ENCODE measurements at places on chromosomes 12 and 14.
A peak's percentile ranks its signal among the peaks of the same experiment; 100 is the strongest.

DNA sequence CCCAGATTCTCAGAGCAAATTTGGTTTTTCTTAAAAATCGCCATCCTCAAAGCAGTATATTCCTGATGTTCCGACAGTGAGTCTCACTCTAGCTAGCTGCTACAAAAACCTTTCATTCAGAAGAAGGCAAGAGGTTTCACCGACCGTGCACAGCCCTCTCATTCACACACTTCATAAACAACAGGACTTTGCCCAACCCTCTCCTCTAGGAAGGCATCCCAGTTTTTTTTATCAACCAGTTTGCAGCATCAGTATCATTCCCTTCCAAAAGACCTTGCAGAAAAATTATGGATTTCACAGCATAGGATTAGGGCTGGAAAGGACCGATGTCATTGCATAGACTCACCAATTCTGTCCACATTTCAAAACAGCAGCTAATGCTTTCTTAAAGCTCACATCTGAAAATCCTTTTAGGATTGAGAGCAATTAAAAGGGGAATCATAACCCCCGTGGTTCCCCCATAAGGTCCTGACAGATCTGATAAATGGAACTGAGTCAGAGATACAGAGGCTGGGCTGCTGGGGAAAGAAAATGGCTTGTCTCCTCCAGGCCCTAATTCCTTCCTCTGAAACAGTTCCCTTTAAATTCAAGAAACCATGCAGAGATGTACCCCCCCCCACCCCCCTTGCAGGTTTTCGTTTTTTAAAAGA is 597 bp downstream of the SVOP start:
- no peak for DNase-seq

DNA sequence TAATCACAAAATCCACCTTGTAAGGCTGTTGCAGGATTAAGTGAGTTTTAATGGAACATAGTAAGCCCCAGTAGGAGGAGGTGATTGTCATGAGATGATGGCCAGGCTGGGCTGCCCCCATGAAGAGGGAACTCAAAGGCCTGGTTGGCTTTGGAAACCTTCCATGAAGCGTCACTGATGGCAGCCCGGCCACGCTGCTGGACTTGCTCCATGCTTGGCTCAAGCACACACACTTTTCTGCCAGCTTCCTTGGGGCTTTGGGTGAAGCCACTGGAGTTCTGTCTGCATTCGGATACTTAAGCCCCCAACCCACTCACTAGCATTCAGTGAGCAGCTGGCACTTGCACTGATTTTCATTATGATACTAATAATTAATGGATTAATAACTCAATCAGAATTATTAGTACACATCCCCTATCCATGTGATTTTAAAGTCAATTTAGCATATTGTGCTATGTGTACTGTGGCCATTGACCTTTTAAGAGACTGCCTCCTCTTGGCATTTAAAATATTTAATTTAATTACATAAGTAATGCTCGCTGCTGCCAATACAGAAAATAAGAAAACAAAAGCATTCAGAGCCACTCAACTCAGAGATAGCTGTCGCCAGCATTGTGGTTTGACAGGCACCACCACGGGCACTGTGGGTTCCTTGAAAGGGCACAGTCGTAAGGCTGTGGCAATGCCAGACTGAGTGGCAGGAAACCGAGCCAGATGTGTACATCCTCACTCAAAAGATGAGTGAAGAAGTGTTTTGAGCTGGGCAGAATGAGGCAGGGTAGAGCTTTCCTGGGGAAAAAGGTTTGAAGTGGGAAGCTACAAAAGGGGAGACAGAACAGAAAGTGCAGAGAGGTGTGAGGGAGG is 15.9 kb downstream of the KRT85 start:
- DNase-seq = no peak

- no peak for DNase-seq
Observed at GRCh38 chr12:85672436-85672835, 163.8 kb downstream of the RASSF9 start.

DNA sequence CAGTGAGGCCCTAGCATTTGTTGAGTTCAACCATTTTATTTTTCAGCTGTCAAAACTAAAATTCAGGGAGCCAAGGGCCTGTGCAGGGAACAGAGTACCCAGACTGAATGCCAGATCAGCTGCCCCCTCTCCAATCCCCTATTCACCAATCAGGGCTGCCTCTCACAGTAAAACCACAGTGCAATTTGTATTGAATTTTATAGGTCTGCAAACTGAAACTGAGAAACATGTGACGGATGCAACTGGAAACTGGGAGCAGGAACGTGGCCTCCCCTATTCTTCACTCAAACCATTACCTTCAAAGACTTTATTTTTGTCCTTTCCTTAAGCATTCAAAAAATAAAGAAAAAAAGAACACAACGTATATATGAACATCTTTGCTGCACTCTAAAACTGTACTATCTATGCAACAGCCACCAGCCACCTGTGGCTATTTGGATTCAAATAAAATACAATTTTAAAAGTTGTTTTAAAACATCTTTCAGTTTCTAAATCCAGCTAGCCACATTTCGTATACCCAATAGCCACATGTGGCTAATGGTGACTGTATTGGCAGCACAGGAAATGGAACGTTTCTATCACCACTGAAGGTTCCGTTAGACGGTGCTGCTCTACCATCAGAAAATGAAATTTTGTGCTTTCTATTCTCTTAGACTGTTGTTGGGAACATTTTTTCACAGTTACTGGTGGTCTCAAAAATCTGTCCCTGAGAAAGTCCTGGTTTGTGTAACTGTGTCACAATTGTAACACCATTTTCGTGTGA is 371.3 kb upstream of the FAR2 start:
- DNase-seq = no peak

- DNase-seq = no peak
Observed at GRCh38 chr12:70402597-70402996, 36.5 kb downstream of the KCNMB4 start.

DNA sequence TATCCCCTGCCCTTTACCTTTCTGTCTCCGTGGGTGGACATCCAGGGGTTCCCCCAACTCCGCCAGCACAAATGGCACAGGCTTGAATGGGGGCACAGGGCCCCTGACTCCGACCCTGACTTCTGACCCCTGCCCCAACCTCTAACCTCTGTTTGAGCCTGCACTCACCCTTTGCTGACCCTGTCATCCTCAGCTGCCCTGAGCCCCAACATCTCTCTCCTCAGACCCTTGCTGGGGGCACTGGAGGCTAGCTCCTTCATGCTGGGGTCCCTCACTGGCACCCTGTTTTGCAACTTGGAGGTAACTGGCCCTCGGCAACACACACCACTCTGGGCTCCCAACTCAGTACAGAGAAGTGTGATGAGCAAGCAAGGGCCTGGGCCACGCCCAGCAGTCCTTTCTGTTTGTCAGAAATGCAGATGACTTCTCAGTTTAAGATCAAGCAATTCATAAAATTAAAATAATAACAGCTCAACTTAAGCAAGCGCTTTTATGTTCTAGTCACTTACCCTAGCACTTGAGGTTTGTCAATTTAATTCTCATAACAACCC is 2.1 kb downstream of the IFI27 start:
- no peak for DNase-seq

DNA sequence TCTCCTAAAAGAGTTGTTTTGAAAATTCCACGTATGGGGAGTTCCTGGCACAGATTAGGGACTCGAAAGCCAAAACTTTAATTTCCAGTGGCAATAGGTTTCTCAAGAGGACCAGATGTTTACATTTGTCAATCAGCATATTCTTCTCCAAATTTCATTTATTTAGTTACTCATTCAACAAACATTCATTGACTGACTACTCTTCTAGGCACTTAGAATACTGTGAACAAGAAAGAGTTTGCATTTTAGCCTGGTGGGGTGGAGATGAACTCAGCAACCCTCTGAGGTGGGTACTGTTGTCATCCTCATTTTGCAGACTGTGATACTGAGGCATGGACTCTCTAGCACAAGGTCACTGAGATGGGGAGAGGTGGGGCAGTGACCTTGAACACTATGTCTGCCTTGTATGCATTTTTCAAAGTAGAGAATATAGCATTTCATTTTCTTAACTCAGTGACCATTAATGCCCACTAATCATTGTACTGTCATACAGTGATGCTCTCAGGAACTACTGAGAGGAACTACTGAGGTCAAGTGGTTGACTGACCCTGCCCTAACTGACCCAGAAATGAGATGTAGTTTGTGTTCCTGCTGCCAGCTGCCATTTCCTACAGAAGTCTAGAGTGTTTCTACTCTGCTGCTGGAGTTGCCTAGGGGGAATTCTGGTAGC is 2.2 kb downstream of the L3HYPDH start:
- DNase-seq = peak; percentile 90

- no peak for DNase-seq
Observed at GRCh38 chr14:51865953-51866747, 5.7 kb downstream of the GNG2 start.

GRCh38 chr12:132695431-132695830 is 8.0 kb downstream of the PXMP2 start:
- no peak for DNase-seq

DNA sequence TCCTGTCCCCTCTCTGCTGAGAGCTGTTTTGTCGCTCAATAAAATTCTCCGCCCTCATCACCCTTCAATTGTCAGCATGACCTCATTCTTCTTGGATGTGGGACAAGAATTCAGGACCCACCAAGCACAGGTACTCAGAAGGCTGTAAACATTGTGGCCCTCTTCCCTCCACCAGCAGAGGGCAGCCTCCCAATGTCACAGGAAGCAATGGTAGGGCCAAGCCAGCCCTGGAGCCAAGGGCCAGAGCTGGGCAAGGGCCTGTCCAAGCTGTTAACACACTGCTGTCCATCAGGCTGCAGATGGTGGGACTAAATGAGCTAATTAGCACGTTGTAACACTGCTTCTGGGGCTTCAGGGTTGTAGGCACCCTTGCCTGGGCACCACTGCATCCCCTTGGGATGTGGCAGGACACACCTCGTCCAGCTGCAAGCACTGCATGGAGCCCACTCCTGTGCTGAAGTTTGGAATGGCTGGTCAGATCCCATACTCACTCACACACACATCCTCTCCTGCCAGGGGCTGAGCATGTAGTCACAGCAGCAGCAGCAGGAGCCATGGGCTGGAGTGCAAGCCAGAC is 62.7 kb upstream of the HECTD1 start:
- DNase-seq = peak; percentile 25

DNA sequence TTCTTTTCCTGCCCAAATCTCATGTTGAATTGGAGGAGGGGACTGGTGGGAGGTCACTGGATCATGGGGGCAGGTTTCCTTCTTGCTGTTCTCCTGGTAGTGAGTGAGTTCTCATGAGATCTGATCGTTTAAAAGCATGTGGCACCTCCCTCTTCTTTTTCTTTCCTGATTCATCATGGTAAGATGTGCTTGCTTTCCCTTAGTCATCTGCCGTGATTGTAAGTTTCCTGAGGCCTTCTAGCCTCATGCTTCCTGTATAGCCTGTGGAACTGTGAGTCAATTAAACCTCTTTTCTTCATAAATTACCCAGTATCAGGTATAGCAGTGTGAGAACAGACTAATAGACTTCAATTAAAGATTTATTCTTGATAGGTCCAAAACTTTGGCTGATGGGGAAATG is 83.5 kb downstream of the CAND1 start:
- DNase-seq = peak; percentile 22

- DNase-seq = no peak
Observed at GRCh38 chr14:42335918-42336317, 729.2 kb downstream of the LRFN5 start.

DNA sequence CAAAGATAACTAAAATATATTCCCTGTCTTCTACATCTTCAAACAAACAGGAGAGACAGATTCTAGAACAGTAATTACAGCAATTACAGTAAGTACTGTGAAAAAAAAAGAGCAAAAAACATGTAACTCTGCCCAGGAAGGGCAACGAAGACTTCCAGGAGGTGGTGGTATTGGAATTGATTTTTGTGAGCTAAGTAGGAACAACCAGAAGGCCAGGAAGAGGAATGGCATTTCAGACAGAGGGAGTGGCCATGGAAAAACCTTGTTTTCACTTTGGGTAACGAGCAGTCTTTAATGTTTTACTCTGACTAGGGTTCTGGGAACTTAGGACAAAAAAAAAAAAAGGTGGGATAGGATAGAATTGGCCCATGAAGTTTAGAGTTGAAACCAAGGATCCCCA is 196.3 kb upstream of the PLEKHG7 start:
- DNase-seq = peak; percentile 7

DNA sequence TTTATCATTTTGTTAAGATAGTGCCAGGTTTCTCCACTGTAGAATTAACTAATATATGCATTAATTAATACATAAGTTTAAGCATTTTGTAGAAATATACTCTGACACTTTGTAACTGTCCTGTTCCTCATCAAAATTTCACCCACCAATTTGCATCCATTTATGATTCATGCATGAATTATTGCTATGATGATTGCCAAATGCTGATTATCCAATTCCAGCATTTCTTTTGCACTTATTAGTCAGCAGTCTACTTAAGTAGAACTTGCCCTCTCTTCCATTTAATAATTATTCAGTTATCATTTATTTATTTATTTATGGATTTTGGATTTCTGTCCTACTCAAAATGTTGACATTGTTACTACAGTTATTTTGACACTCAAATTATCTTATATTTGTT is 72.2 kb downstream of the SLC6A15 start:
- peak; percentile 20 for DNase-seq

- DNase-seq = no peak
Observed at GRCh38 chr14:65077318-65077717, 25.0 kb downstream of the MAX start.

- DNase-seq = no peak
Observed at GRCh38 chr12:126890097-126890496, 1376.9 kb upstream of the TMEM132C start.

DNA sequence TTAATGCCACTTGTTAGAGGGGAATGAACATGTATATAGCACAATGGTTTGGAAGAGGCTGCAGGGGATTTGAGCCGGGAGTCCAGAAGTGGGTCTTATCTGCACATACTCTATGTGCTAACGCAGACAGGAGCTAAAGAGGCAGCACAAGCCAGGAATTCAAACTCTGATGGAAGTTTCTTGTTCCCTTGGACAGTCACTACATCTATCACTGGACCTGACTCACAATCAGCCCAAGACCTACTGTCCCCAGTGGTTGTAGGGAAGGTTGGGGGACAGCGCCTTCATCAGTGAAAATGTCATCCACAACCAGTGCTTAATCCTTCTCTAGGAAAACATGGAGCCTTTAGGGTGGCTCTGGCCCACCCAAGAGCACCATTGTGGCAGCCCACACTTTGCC is 107.8 kb downstream of the GCH1 start:
- DNase-seq = no peak

DNA sequence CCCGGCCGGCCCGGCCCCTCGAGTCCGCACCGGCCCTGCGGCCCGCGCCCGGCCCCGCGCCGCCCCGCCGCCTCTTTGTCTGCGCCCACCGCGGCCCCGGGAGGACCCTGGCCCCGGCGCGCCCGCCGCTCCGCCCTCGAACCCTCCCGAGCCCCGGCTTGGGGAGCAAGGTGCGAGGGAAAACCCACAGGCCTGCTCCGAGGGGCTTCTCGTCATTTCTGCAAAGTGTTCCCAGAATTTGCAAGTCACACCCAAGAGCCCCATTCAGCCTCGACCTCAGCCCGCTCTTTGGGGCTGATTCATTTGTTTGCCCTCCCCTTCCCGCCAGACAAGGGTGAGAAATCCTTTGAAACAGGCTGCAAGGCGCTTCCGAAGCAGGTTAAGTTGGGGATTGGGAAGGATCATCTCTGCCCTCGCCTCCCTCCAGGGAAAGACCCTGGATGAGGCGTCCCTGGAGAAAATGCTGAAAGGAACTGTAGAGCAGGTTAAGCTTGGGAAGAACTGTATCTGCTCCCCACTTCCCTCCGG is 325 bp upstream of the CLIP1 start:
- DNase-seq = peak; percentile 71
